ENCODE measurements at places on chromosomes 12 and 14. TPM values are rescaled to one million over a fixed set of nuclear protein-coding genes. Genes with fewer than 3 reads are reported as not detected.

DNA sequence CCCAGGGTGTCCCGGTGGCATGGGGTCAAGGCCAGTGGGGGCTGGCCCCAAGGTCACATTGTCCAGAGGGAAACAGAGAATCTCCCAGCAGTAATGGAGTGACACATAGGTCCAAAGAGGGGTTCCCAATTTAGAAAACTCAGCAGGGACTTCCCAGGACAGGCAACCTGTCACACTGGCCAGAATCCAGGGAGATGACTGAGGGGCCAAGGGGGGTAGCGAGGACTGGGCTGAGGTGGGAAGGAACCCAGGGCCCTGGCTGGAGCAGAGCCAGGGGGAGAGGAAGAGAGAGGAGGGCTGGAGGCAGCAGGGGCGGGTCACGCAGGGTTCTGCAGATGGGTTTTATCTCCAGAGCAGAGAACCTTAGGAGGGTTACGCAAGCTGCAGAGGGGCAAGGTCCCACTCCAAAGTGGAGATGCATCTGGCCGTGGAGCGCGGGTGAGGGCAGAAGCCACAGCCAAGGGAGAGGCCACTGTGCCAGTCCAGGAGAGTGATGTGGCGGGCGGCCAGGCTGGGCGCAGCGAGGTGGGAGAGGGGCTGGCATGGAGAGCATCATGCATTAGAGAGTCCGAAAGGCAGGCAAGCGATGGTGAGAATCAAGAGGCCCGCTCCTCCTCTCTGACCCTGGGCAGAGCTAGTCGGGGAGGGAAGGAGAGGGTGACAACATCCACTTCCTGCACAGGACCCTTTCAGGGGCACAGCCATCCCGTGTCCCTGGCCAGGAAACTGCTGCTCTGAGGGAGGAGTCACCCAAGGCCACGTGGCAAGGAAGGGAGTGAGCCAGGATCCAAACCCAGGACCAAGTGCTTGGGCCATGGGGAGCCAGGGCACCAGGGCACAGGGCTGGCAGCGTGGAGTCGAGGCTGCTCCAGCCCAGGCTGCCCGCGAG, 29.0 kb downstream of the NCOR2 start:
- no peak for DNase-seq

GRCh38 chr14:51328772-51329353, 88.8 kb downstream of the TMX1 start:
- no peak for DNase-seq

DNA sequence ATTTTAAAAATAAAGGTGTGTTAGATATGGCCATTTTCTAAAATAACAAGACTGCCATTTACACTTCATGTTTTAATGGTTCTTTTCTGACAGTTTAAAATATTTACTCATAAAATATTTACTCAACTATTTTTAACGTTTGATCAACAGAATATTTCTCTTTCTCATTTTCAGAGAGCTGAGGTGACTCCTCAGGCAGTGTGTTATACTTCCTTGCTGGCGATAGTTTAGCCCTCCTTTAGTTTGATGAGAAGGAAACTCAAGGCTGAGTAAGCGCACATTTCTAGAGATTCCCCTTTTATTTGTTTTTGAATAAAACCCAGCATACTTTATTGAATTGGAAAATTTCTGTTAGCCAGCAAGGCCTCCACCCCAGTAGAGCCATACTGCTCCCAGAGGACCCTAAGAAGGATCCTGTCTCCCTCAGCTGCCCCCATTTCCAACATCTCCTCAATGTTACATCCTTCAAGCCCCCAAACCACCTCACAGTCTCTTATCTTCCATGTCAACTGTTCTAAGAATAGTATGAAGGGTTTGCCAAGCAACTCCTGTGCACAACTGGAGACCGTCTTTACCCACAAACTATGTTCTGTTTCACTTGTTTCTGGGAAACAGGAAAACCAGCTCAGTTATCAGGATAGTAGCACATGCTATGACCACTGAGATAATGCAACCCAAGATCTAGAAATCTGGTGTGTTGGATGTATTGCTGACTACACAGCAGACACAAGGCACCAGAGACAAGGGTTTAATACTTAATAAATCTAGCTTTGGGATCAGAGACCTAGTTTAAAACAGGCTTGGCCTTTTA, 129.5 kb downstream of the STXBP6 start:
- DNase-seq = no peak

DNA sequence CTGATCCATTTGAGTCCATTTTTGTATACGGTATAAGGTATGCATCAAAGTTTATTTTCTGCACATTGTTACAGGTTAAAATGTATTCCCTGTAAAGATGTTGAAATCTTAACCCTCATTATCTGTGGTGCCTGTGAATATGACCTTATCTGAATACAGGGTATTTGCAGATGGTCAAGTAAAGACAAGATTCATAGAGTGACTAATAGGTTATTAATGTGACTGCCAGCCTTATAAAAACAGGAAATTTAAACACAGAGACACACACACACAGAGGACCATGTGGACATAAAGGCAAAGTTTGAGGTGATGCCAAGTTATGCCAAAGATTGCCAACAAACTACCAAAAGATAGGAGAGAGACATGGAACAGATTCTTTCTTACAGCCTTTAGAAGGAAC, 347.2 kb upstream of the DCN start:
- no peak for DNase-seq

Gene SMCO2
- total RNA-seq = not detected
